Naive thymus-derived CD4-positive, alpha-beta T cell (primary cell): ENCODE measurements at places on chromosomes 13 and 19. TPM values are rescaled to one million over a fixed set of nuclear protein-coding genes. Genes with fewer than 3 reads are reported as not detected.

- peaks cover 12% of the 10 kb centered on the region for H3K4me1 ChIP-seq
- no peak overlapping the region for H3K27ac ChIP-seq
- H3K4me3 ChIP-seq = no peak overlapping the region
- no peaks in the 10 kb centered on the region for H3K27me3 ChIP-seq
- no peaks in the 10 kb centered on the region for H3K36me3 ChIP-seq
These were observed 1.7 kb upstream of the SIGLEC7 start for GRCh38 chr19:51140441-51140840.

UBE2L5 gene
- 0.14 TPM for polyA plus RNA-seq

DNA sequence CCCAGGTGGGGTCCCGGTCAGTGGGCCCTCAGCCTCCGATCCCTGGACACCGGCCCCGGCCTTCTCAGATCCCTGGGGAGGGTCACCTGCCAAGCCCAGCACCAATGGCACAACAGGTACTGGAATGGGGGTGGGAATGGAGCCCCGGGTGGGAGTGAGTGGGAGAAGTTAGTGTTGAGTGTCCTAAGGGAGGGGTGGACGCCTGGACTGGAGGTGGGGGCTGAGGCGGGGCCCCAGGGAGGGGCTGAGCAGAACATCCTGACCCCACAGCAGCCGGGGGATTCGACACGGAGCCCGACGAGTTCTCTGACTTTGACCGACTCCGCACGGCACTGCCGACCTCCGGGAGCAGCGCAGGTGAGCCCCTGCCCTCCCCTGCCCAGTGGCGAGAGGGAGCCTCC is 17.7 kb downstream of the EPN1 start:
- H3K4me3 ChIP-seq = no peak overlapping the region
- no peak for DNase-seq
- no peaks in the 10 kb centered on the region for H3K4me1 ChIP-seq
- H3K36me3 ChIP-seq = no peaks in the 10 kb centered on the region
- no peak overlapping the region for H3K27ac ChIP-seq

DNA sequence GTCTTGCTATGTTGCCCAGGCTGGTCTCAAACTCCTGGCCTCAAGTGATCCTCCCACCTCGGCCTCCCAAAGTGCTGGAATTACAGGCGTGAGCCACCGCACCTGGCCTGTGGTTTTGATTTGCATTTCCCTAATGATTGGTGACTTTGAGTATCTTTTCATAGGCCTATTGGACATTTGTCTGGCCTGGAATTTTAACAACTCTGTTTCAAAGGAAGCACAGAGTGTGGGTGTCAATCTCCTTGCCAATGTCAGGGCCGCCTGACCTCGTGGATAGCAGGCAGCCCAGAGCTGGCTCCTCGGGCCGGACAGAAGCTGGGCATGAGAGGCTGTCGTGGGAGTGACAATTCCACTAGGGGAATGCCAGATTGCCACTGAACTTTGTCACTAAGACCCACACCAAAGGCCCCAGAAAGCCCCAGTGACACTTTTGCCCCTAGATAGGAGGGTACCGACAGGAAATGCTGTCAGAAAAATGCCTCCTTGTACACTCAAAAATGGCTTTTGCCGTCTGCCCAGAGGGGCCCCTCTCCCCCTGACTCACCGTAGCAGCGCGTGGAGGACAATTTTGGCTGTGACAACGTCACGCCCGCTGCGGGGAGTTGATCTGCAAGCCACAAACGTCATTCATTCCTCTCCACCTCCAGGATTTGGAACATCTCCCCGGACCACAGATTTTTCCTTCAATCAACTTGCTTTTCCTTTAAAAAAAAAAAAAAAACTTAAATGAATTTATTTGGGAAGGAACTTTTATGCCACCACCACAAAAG is 11.7 kb upstream of the ADGRE5 start:
- H3K27ac ChIP-seq = peak overlapping the region; percentile 99
- peak overlapping the region; percentile 75 for H3K4me3 ChIP-seq
- peaks cover 89% of the 10 kb centered on the region for H3K4me1 ChIP-seq
- no peaks in the 10 kb centered on the region for H3K36me3 ChIP-seq

DNA sequence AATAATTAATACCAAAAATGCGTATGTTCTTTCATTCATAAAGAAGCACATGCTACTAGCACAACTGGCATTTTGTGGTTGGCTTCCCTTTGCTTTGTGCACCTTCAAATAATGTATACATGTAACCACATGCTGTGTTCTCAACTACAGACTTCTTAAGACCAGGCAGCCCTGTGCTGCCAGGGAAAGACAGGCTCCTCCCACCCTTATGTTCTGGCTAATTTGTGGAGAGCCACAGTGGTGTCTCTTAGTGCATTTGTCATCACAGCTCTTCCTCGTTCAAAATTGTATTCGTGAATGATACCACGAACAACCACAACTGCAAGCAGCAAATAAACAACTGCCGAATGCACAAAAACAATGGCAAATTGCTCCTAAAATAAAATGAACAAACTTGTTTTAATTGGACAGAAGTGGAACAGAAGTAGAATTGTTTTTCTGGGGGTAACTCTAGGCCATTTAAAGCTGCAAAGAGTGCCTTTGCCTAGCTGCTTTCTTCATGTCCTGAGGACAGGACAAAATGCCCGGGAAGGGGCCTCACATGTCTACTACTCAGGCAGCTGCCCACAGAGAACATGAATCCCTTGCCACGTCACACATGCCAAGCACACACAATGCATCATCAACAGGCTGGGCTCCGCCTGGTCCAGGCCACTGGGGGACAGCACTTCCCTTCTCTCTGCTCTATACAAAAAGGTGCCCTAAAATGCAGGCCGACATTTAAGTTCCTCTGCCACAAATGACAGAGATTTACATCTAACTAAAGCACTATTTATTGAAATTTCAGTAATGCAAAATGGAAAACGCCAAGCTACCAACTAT is 21.7 kb downstream of the IRS2 start:
- no peaks in the 10 kb centered on the region for H3K27me3 ChIP-seq
- H3K36me3 ChIP-seq = no peaks in the 10 kb centered on the region
- no peak overlapping the region for H3K4me3 ChIP-seq
- no peak for DNase-seq

- H3K27ac ChIP-seq = no peak overlapping the region
- H3K4me3 ChIP-seq = no peak overlapping the region
- no peak for DNase-seq
- H3K27me3 ChIP-seq = no peaks in the 10 kb centered on the region
These were observed 13.8 kb downstream of the EPS8L1 start for GRCh38 chr19:55089342-55089944.

GRCh38 chr13:44818428-44818827 is 170.8 kb downstream of the NUFIP1 start:
- no peak overlapping the region for H3K4me3 ChIP-seq
- H3K4me1 ChIP-seq = no peaks in the 10 kb centered on the region
- DNase-seq = no peak

TNFSF11 gene
- not detected for polyA plus RNA-seq

- no peaks in the 10 kb centered on the region for H3K36me3 ChIP-seq
- DNase-seq = no peak
- H3K4me3 ChIP-seq = no peak overlapping the region
- no peak overlapping the region for H3K27ac ChIP-seq
- H3K27me3 ChIP-seq = no peaks in the 10 kb centered on the region
These were observed 331.3 kb downstream of the UQCRFS1 start for GRCh38 chr19:28881616-28882015.

SSC5D gene
- polyA plus RNA-seq = not detected

SIAH3 gene
- polyA plus RNA-seq = 0.17 TPM

- H3K27ac ChIP-seq = no peak overlapping the region
- DNase-seq = peak; percentile 85
- peaks cover 17% of the 10 kb centered on the region for H3K4me1 ChIP-seq
- H3K4me3 ChIP-seq = peak overlapping the region; percentile 40
- no peaks in the 10 kb centered on the region for H3K27me3 ChIP-seq
- H3K36me3 ChIP-seq = no peaks in the 10 kb centered on the region
These were observed 9.6 kb downstream of the GIPR start for GRCh38 chr19:45677351-45678230.

- H3K27me3 ChIP-seq = no peaks in the 10 kb centered on the region
- no peak overlapping the region for H3K4me3 ChIP-seq
- H3K4me1 ChIP-seq = peaks cover 6% of the 10 kb centered on the region
- no peak overlapping the region for H3K27ac ChIP-seq
- H3K36me3 ChIP-seq = no peaks in the 10 kb centered on the region
- no peak for DNase-seq
These were observed 175.5 kb upstream of the SERP2 start for GRCh38 chr13:44197791-44198770.
